ENCODE measurements at places on chromosomes 6 and 20.

GRCh38 chr6:94217836-94218235, 798.5 kb upstream of the EPHA7 start:
- DNase-seq: no peak

DNA sequence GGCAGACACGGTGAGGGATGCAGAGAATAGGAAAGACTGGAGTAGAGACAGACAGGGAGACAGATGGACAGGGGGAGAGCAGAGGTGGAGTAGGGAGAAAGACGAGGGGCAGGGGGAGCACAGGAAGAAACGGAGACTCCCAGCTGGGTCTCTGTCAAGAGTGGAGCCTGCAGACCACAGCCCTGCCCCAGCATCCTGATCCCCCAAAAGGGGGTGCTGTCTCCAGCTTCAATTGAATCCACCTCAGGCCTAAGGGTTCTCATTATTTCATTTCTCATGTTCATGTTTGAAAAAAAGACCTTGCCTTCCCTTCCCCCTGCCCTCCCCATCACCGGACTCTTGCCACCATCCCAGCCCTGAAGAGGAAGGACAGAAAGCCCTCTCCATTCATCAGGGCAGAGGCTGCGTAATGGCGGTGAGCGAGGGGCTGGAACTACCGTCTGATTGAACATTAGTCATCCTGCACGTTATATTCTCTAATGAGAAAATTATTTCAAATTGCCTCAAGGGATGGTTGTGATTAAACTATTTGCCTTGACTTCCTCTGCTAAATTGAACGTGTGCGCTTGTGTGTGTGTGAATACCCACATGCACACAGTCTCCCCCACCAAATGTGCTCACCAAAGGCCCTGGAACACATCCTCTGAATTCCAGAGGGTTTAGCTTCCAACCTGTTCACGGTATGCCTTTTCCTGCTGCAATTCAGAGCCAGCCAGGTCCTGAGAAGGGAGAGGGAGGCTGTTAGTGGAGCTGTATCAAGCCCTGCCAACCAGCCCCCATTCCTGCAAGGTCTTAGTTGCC, 98.3 kb downstream of the CDC5L start:
- DNase-seq: no peak

DNA sequence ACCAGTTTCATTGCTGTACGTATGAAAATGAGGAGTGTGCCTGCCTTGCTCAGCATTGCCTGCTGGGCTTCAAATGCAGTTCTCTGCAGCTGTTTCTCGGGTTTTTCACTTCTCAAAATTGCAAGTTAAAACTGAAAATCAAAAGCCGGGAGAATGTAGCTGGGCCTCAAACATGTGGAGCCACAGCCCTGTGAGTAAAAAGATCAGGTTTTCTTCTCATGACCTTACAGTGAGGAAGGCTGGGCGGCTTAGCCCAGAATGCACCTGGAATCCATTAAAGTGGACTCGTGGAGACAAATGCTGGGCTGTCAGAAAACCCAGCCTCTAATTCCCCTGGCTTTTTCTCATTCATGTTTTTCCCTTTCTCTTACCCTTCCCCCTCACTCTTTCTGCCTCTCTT, 34.4 kb downstream of the DSE start:
- DNase-seq: no peak

- DNase-seq: no peak
These were observed 37.4 kb upstream of the HDAC2 start for GRCh38 chr6:114008331-114008730.

DNA sequence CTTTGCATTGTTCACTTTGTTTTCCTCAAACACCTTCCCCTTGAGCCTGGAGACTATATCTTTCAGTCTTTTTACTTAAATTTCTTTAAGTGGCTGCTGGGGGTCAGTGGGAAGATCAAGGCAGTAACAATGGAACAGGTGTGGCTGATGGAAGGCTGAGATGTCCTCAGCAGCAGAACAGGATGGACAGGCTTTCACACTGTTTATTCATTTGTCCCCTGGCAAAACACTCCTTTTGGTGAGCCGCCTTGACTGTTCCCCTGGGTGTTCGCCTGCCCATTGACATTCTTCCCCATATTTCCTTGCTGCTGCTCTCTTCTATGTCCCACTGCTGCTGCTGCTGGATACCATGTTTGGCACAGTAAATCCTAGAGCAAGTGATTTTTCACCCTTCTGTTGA, 38.1 kb downstream of the RNF144B start:
- no peak for DNase-seq

- DNase-seq: no peak
These were observed 42.4 kb upstream of the EMILIN3 start for GRCh38 chr20:41408986-41409385.

DNA sequence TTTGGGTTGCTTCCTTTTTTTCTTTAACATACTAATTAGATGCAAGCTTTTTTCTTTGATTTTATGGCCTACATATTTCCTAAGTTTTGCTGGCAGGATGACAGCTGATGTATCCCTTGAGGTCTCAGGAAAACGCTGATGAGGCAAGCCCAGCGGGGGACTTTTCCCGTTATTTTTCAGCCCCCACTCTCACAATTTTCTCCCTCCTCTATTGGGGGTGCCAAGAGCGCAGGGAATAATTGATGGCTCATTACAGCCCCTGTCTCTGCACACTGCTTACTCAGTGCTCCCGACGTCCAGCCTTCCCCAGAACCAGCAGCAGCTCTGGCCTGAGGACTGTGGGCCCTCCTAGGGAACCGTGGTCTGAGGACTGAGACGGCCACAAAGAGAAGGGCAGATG, 38.6 kb upstream of the VSTM2L start:
- no peak for DNase-seq

GRCh38 chr20:45052698-45053429, 48.1 kb downstream of the KCNS1 start:
- no peak for DNase-seq

GRCh38 chr6:128964233-128964755, 81.4 kb downstream of the LAMA2 start:
- DNase-seq: no peak

- no peak for DNase-seq
These were observed 107.3 kb downstream of the GMPR start for GRCh38 chr6:16345449-16346330.

DNA sequence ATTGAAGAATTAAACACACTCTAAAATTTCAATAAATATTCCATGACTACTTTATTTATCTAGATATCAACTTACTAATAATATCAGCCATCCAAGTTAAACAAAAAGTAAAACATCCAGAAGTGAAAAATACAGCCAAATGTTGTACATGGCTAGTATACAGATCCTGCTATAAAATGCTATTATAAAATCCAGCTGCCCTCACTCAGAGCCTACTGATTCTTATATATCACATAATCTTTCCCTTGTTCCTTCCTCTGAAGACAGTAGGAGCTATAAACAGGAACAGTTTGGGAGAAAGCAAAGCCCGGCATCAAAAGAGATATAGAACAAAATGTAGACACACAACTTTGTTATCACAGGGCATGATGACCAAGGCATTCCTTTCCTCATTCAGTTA, 212.9 kb downstream of the PLCB4 start:
- DNase-seq: no peak

DNA sequence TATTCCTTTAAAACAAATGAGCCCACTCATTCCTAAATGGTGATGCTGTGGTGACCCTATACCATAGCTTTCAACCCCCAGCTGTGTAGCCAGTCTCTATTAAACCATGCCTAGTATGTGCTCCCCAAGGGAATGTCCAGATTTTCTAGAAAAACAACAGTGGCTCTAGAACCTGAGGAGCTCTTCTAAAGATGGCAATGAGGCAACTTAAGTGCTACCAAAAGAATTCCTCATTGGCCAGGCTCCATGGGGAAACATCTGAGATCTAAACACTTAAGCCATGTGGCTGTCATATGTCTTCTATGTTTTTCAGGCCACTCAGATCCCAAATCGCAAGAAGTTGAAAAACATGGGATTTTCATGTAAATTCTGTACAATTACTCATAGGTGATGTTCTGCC, 191.0 kb downstream of the TPBG start:
- DNase-seq: no peak

- DNase-seq: no peak
These were observed 488.3 kb downstream of the CDKAL1 start for GRCh38 chr6:21022343-21023107.

GRCh38 chr6:41460742-41461336, 85.3 kb upstream of the FOXP4 start:
- DNase-seq: no peak

DNA sequence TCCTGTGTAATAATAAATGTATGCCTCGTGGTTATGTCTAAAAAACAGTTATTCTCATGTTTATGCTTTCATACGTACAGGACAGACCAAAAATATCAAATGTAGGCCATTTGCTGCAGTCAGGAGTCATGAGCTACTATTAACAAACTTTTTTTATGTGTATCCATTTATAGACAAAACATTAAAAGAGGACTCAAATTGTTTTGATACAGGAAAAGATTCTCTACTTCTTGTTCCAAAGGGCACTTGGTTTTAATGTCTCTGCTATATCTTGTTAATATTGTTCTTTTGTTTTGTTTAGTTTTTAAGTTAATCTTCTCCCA, 155.2 kb downstream of the ZDHHC14 start:
- DNase-seq: no peak

DNA sequence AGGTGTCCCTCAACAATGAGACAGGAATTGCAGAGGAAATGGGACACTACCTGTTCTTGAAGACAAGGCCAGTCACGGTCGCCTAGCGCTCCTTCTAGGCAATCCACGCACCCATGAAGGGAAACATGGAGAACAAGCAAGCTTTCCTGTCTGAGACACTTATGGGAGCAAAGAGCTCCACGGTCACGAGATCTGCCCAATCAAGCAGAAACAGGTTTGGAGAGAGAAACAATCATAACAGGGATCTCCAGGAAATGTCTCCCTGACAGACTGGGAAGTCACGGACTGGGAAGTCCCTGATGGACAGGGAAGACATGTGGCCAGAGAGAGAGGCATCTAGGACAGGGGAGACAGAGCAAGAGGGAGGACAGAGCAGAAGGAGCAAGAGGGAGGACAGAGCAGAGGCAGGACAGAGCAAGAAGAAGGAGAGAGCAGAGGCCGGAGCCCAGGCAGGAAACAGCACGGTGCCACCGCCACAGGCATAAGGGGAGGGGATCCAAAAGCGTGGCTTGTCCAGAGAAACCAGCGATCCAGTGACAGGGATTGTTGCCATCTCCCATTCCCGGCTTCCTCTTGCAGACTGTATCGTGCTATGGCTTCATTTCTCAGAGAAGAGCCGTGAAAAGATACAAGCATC, 167.8 kb upstream of the ZNF337 start:
- no peak for DNase-seq

GRCh38 chr6:128158496-128158895, 257.6 kb upstream of the THEMIS start:
- DNase-seq: no peak

DNA sequence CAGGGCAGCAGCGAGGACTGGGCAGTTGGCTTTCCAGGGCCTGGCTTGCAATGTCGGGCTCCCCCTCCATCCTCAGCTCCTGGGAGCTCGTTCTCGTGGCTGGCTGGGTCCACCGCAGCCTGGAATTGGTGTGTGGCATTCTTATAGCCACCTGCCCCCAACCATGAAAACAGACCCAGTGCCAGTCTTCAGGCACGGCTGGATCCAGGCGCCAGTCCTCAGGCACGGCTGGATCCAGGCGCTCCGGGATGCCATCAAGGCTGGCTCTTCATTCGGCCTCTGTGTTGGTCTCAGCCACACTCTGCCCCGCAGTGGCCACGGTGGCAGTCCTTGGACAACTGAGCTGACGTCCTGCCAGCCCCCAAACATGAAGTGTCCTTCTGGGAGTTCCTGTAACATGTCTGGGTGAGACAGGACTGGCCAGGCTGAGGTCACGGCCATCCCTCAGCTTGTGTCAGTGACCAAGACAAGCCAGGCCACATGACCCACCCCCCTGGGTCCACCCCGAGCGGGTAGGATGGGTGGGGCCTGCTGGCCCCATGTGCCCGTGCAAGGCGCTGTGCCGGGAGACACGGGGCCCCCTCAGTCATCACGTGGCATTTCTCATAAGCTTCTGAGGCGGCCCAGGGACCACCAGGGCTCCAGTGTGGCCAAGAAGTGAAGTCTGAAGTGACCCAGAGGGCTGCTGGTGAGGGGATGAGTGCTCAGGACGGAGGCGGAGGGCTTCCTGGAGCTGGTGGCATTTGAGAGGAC, 99.0 kb downstream of the TAF4 start:
- DNase-seq: no peak

DNA sequence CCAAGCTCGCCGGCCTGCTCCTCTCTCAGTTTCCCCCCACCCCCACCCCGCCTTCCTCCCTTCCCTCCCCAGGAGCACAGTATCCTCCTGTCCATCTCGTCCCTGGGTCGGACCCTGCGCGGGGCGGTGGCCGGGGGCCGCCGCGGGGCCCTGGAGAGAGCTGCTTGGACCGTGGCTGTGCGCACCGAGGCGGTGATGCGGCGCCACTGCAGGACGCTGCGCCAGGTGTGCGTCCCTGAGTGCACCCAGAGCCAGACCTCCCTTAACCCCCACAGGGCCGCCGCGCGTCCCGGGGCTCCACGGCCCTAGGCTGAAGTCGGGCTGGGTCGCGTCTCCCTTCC, 2.2 kb downstream of the C20orf204 start:
- DNase-seq: no peak

- DNase-seq: no peak
These were observed 69.8 kb upstream of the SNX9 start for GRCh38 chr6:157753291-157753690.

DNA sequence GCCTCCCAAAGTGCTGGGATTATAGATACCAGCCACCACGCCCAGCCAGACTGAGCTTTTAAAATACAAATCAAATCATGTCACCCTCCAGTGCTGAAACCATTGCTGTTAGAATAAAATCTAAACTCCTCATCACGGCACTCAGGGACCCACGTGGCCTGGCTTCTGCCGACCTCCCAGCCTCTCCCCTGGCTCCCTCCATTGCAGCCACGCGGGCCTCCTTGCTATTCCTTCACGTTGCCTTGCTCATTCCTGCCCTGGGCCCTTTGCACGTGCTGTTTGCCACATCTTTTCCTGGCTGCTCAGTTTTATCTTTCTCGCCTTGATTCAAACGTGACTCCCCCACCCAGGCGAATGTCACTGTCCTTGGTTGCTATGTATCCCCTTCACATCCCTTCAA, 244.6 kb downstream of the PREX1 start:
- DNase-seq: no peak

GRCh38 chr6:157020881-157021343, 243.7 kb downstream of the ARID1B start:
- peak; percentile 32 for DNase-seq

GRCh38 chr6:135797361-135797760, 54.1 kb upstream of the PDE7B start:
- DNase-seq: no peak

- no peak for DNase-seq
These were observed 59.8 kb downstream of the DOP1A start for GRCh38 chr6:83127258-83127657.

GRCh38 chr20:36571564-36572504, 1.6 kb upstream of the TGIF2 start:
- no peak for DNase-seq

- DNase-seq: peak; percentile 30
These were observed 48.0 kb upstream of the PNRC1 start for GRCh38 chr6:89032599-89032998.

DNA sequence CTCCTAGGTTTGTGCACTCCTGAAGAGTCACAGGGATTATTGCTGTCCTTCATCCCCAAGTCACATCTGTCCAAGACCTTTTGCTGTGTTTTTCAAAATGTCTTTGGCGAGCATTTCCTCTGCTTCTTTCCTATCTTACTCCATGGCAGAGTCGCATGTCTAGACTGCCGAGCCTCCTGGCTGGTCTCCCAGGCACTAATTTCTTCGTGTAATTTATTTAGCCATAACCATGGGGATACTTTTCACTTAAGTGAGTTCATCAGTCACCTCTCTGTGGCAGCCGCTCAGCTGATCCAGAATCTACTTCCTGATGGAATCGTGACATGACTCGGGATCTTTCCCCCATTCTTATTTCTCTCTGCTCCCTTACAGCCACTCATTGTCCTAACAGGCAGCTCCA, 25.8 kb downstream of the ADGRF5 start:
- DNase-seq: no peak

- peak; percentile 39 for DNase-seq
These were observed 15.0 kb downstream of the ZNF217 start for GRCh38 chr20:53578492-53579222.

All from CD8-positive, alpha-beta T cell (primary cell).